Sigmoid colon (tissue), 7 donors: ENCODE measurements at places on chromosomes 6 and 20.

- DNase-seq, result no peak
Measured at GRCh38 chr6:43391440-43392031, 22.1 kb upstream of the ZNF318 start.

- DNase-seq, result no peak
Measured at GRCh38 chr6:114747995-114748625, 405.3 kb upstream of the HS3ST5 start.

GRCh38 chr6:36968266-36968977 is 13.9 kb downstream of the PI16 start:
- DNase-seq, result peak; percentile 62

DNA sequence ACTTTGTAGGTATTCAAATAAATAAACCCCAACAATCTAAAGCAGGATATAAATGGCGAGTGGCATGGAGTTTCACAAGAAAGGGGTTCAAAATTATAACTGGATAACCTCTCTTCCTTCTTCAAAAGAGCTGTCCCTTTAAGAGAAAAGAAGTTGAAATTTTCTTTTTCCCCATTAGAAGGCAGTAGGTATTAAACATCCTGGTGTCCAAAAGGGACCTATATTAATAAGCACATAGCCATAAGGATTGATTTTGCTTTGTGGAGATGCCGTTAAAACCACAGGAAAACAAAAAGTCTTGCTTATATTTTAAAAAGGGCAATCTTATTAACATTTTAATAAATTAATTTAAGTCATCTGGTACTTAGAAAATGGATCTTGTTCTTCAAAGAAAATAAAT is 76.5 kb downstream of the LYRM4 start:
- no peak for DNase-seq

DNA sequence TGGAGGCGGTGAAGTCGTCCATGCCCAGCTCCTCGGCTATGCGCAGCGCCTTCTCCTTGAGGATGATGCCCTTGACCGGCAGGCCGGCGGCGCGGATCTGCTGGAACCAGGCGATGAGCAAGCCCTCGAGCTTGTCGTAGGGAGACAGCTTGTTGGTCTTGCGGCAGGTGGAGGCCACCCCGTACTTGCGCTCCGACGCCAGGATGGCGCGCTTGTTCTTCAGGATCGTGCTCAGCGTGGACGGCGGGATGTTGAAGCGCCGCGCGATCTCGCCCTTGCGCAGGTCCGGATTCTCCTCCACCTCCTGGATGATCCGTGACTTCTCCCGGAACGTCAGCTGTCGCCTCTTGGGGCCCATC is 435 bp downstream of the CENPB start:
- no peak for DNase-seq

GRCh38 chr6:100803264-100804045 is 77.7 kb downstream of the ASCC3 start:
- DNase-seq, result no peak

- no peak for DNase-seq
Measured at GRCh38 chr20:61630816-61631215, 378.8 kb downstream of the CDH4 start.

DNA sequence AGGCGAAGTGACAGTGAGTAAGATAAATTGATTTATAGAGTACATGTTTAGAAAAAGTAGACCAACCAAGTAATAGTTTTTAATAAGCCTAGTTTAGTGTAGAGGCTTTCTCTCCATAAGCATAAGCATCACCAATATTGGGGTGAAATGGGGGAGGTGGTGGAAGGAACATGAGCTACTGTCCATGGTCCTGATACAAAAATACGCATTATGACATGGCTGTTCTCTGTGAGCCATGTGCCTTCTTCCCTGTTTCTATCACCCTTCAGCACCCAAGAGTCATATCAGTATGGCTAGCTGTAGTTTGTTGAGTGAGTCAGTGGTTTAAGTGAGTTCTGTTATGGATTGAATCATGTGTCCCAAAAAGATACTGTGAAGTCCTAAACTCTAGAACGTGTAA is 150.8 kb downstream of the EDN1 start:
- no peak for DNase-seq

GRCh38 chr6:117444600-117444999 is 18.9 kb upstream of the ROS1 start:
- DNase-seq, result no peak

DNA sequence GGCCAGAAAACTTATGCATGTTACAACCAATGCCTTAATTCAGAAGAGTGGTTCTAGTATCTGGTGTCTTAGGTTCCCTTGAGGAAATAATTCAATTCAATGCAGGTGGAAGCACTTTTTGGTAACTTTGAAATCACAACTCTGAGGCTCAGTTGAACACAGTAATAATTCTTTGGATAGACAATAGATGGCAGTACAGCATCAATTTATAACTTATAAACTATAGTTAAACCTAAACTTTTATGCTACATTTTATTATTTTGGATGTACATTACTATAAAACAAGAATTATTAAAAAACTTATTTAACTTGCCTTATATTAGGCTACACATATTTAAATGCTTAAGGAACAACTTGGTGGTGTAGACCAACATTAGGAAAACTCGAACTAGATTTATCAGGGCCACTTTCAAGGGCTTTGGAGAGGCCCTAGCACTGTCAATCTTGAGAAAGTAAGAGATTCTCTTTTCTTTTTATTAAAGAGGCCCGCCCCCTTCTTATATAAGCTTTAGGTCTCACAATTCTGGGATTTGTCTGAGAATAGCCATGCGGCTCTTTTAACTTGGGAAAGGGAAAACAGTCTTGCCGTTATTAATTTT is 85.9 kb downstream of the CRYBG1 start:
- no peak for DNase-seq

DNA sequence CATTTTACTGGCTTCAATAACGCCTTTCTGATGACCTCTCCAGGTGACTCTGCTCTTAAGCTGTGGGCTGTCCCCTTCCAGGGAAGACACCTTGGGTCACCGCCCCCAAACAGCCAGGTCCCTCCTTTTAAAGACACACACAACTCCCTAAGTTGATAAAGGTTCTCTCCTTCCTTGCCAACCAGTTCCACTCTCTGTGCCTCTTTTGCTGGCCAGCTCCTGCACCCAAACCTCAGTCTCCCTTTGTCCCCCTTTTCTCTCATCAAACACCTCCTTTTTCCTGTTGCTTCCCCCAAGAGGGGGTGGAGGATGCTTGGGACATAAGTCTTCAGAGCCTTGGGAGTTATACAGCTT is 1.0 kb downstream of the NCOA6 start:
- peak; percentile 71 for DNase-seq

DNA sequence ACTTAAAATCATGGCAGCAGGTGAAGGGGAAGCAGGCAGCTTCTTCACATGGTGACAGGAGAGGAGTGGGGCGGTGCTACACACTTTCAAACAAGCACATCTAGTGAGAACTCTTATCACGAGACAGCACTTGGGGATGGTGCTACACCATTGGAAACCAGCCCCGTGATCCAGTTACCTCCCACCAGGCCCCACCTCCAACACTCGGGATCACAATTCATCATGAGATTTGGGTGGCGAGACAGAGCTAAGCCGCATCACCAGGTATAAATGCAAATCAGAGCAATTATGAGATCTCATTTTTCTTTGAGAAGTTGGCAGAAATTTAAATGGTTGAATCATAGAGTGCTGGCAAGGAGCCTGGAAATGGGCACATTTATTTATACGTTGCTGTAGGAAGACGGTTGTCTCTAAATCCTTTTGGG is 31.4 kb downstream of the IGF2R start:
- DNase-seq, result no peak

DNA sequence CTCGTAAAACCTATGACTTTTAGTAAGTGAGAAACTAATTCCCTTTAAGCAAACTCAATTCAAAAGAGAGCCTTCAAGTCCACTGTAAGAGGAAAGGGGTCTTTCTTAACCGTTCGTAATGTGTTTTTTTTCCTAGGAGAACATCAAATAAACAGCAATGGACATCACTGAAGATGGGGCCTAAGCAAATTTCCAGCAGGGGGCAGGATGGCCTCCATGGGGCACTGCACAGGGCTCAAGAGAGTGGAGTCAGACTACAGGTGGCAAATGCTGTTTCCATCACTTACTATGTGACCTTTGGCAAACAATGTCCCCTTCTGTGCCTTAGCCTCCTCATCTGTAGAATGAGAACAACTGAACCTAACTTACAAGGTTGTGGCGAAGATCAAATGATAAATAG is 88.7 kb downstream of the ARHGAP18 start:
- DNase-seq, result no peak

- peak; percentile 72 for DNase-seq
Measured at GRCh38 chr6:169724494-169725124, at the start of gene PHF10. Gene PHF10 (minus strand): TSS chr6:169724500. CDS start chr6:169723931, 569 bp downstream.

- no peak for DNase-seq
Measured at GRCh38 chr6:113733381-113733780, 123.8 kb upstream of the MARCKS start.

GRCh38 chr6:148379481-148379880 is 36.8 kb downstream of the SASH1 start:
- DNase-seq, result no peak

- DNase-seq, result no peak
Measured at GRCh38 chr6:3823671-3824070, 25.5 kb upstream of the FAM50B start.

DNA sequence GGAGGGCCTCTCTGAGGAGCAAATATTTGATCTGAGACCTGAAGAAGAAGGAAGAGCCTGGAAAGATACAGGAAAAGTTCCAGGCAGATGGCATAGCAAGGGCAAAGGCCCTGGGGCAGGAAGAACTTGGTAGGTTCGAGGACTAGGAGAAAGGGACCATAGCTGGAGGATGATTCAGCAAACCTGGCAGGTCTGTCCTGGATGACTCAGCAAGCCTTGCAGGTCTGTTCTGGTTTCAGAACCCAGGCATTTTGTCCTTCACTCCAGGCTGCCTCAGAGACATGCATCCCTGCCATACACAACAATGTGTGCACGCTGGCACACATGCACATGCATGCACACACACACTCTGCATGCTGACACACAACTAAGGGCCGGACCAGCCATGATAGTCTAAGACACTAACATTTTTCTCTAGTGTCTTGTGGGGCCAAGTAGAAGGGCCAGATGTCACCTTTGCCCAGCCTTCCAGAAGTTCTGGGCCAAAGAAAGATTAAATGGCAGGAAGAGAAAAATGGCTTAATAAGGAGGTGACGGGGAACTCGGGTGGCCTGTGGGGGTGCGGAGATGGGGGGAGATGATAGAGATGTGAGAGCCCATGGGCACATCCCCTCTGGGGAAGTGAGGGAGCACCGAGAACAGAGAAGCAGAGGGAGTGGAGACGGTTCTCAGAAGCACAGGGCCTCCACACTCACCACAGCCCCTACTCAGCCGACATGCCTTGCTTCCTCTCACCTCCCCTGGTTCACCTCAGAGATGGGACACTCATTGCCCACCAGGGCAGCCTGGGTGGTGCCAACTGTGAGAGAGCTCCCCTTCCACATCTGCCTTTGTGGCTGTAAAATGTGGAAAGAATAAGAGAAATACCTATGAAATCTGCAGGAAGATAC is 15.4 kb upstream of the TRIB3 start:
- no peak for DNase-seq

DNA sequence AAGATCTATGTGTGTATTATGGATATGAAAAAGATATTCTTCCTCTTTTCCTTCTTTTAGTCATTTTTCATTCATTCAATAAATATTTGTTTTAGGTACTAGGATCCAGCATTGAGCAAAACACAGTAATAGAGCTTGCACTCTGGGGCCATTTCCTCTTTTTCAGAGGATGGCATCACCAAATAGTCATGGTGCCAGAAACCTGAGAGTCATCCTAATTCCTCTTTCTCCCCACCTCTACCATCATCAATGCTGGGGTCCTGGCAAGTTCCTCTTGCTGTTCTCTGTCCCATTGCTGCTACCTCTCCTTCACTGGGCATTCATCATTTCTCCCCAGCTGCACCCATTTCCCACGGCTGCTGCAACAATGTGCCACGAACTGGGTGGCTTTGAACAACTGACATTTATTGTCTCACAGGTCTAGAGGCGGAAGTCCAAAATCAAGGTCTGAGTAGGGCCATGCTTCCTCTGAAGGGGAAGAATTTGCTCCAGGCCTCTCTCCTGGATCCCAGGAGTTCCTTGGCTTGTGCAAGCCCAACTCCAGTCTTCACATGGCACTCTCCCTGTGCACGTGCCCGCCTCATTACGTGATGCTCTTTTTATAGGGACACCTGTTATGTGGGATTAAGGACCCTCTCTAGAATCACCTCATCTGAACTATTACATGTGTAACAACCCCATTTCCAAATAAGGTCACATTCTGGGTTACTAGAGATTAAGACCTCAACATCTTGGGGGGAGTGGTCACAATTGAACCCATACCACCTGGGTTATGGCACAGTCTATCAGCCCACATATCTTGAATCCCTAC is 9.5 kb upstream of the IGF2R start:
- no peak for DNase-seq

DNA sequence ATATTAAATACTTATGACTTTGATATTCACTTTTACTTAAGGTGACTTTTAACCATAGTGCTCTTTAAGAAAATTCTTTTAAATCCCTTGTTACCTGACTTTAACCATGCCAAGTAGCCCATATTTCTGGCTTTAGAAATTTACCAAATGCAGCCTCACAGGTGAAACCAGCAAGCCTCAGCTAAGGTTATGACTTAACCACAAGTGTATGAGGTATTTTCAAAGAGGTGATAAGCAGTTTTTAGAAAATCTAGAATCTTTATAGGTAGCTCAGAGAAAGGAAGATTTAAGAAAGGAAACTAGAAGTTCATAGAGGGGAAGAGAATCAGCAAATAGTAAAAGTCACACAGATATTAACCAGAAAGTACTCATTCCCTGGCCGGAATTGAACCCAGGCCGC is 661.9 kb upstream of the GJE1 start:
- DNase-seq, result no peak

DNA sequence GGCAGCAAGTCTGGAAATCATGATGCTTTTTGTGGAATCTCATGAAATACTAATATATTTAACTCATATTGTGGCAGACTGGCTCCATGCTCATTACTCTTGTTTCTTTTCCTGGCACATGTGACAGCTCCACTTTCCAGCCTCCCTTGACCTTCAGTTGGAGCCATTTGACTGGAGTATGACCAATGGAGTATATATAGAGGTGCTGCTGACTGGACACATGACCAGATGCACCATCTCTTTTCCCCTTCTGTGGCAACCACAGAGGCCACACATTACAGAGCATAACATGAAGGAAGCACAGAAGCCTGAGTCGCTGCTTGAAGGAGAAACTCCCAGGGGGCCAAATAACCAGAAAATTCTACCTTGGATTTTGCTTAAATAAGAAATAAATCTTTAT is 77.4 kb downstream of the MKKS start:
- no peak for DNase-seq

DNA sequence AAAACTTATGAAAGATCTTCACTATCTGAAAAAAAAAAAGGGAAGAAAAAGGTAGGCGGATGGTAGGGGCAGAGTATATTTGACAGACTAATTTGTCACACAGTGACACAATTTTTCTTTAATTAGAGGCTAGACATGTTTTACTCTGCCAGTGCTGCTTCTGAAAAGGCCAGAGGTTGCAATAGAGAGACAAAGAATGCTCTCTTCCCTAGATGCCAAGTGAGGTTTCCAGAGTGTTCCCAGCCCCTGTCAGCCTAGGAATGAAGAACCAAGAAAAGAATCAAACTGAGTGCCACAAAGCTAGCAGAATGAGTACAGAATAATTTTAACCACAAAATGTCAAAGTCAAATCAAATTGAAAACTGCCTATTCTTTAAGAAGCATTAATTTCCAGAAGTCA is 13.0 kb downstream of the PNISR start:
- no peak for DNase-seq
